Stimulated activated CD4-positive, alpha-beta T cell treated with anti-CD3 and anti-CD28 coated beads, TNF-alpha, amount 100 ng/mL, for 24 hours (primary cell): ENCODE measurements at places on chromosomes 3 and 15.

- DNase-seq: no peak
These were observed 32.1 kb downstream of the SEC62 start for GRCh38 chr3:169998668-169999131.

- DNase-seq: no peak
These were observed 12.8 kb downstream of the KBTBD13 start for GRCh38 chr15:65089206-65089824.

- DNase-seq: no peak
These were observed 56.6 kb upstream of the PRTG start for GRCh38 chr15:55799291-55800212.

DNA sequence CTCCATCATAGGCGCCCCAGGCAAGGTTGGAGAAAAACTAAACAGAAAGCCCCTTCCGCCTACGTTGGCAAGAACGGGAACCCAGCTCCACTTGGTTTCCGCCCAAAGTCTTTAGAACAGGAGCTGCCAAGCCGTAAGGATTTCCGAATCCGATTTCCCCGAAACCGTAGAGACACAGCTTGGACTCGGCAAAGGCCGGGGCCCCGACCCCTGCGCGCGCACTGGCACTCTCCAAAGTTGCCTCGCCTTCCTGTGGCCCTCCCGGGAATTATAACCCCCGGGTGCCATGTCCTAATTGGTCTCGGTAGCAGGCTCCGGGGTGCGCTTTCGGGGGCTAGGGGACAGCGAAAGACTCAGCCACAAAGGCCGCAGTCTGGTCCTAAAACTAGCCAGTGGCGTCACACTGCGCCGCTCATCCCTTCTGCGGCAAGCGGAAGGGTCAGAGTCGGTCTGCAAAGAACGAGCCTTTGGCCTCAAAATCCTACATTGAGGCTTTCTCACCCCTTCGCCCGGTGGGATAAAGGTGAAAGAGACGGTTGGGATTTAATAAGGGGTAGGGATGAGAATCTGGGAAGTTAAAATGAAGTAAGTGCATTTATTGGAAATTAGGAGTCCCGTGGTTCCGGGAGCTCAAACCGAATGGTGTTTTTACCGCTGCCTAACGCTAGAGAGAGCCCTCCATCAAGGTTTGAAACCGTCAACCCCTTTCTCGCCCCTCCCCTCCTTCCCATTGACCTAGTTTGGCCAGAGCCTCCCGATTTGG lies 6.8 kb downstream of the BCL6 start:
- DNase-seq: peak; percentile 54

- DNase-seq: no peak
These were observed 118.0 kb downstream of the CHSY1 start for GRCh38 chr15:101133751-101134261.

- no peak for DNase-seq
These were observed 1136.7 kb downstream of the TUSC7 start for GRCh38 chr3:117846238-117846637.

- DNase-seq: no peak
These were observed 539 bp upstream of the MGLL start for GRCh38 chr3:127822682-127823425.

GRCh38 chr3:107430214-107430995 lies 53.2 kb downstream of the CCDC54 start:
- DNase-seq: no peak

DNA sequence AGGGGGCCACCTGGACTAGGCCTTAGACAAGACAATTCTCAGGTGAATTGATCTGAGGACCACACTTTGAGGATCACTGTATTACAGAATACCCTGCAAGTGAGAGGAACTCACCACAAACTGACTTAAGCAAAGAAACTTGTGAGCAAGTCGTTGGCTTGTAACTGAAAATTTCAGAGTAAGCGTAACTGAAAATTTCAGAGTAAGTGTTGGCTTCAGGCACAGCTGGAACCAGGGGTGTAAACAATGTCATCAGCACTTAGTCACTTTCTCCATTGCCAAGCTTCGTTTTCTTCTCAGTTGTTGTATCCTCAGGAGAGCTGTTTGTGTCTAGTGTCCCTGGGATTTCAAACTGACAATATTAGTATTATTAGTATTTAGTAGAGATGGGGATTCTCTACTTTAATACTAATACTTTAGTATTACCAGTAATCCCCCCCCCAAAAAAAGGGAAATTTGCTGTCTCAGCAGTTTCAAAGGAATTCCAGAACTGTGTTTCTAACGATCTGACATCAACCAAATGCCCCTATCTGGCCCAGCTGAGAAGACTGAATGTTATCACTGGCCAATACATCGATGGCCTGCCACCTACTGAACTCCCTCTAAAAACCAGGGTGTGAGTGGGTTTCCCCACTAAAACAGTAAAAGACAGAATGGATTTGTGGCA lies 474.4 kb downstream of the NTRK3 start:
- no peak for DNase-seq

- no peak for DNase-seq
These were observed 400.7 kb upstream of the TPM1 start for GRCh38 chr15:62641825-62642224.

- DNase-seq: no peak
These were observed 630 bp downstream of the CACNA2D2 start for GRCh38 chr3:50502584-50503423.

DNA sequence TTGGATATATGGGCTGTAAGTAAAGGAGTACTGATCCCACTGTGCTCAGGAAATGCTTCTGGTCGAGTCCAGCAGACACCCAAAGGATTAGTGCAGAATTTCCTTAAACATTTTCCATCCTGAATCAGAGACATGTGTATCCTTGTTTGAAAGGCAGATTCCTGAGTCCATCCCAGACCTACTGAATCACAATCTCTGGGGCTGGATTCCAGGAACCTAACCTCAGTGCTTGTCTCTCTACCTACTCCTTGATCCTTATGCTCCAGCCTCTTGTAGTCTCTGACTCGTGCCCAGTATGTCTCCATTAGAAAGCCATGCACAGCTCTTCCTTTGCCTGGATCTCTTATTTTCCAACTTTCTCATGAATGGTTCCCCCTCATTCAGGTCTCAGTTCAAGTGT lies 585.8 kb downstream of the NLGN1 start:
- no peak for DNase-seq

GRCh38 chr3:119609301-119609700 lies 11.6 kb downstream of the PLA1A start:
- DNase-seq: no peak

DNA sequence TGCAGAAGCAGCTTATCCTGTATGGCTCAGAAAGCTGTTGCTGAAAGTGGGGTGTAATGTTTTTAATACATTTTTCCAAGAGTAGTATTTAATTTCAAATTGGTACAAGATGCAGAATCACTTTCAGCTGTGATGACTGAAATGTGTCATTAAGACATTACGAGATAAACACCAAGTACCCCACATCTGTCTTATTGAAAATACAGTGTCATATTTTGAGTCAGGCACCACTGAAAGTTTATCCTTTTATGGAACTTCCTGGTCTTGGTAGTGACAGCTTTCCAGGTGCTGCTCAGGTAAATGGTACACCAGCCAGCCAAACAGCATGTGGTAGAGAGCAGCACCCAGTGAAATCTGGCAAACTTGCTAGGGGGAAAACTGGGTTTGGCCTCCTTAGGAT lies 16.9 kb downstream of the ASTE1 start:
- DNase-seq: no peak

GRCh38 chr3:32603064-32603463 lies 32.4 kb upstream of the DYNC1LI1 start:
- no peak for DNase-seq

GRCh38 chr3:2826036-2826435 lies 284.1 kb downstream of the IL5RA start:
- DNase-seq: no peak

DNA sequence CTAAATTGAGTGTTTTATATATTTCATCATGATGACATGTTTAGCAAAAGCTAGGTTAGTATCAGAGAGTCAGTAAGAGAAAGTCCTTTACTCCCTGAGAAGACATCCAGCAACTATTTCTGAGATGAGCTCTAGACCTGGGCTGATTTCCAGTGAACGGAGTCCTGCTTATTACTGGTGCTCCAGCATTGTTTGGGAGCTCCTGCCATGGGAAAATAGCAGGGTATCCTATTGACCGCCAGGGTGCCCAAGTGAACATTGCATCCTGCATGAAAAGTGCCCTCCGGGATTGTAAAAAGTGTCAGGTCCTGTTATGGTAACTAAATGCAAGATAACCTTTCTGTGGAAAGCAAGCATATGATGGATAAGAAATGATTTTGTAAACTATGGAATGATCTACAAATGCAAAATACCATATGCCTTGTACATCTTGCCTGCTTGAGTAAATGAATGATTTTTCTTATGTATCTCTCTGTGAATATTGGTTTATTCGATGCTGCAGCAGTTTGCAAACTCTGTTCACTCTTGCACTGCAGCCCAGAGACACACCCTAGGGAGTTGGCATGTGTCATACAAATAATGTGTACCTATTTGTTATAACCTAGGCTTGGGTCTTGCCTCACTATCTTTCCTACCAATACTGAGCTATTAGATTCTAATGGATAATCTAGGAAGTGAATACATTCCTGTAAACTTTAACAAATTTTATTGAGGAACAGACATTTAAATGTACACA lies 96.7 kb downstream of the IL5RA start:
- DNase-seq: no peak

DNA sequence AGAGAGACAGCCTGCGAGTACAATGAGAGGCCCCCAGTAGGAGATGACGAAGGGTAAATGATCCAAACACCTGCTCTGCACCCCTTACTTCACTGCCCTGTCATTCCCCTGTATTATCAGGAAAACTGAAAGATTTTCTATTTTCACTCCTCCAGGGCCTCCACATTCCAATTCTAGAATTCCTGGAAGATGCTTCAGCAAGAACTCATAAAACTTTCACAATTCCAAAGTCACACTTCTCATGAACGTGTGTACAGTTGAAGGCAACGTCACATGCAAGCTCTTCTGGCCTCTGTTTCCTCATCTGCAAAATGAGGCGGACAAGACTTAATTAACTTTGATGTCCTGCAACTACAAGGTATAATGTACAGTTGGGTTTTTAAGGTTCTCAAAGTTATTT lies 62.8 kb upstream of the SPATA12 start:
- no peak for DNase-seq

GRCh38 chr3:175432376-175433025 lies 573.4 kb downstream of the NAALADL2 start:
- no peak for DNase-seq

- no peak for DNase-seq
These were observed 106.3 kb upstream of the RNU6-1 start for GRCh38 chr15:67945951-67946700.

DNA sequence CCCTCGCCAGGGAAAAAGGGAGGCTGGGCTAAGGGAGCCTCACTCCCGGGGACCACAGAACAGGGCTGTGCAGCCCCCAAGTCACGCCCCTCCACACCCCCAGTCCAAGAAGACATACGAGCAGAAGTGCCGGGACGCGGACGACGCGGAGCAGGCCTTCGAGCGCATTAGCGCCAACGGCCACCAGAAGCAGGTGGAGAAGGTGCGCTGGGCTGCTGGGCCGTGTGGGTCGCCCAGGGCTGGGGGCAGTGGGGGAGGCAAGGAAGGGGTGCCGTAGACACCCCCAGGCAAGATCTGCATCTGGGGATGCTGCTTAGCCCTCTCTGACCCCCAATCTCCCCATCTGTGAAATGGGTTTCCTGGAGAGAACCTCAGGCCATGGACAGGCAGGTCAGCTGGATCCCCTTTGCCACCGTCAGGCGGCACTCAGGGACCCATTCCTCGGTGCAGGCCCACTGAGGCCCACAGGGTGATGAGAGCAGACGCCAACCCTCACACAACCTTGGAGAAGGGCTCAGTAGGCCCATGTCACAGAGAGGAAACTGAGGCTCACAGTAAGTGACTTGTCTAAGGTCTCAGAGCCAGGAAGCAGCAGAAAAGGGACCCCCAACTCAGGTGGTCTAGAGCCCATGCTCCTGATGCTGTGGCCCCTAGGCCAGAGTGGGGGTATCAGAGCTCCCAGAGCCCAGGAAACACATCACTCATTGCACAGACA lies 33.7 kb downstream of the PSTPIP1 start:
- DNase-seq: no peak

DNA sequence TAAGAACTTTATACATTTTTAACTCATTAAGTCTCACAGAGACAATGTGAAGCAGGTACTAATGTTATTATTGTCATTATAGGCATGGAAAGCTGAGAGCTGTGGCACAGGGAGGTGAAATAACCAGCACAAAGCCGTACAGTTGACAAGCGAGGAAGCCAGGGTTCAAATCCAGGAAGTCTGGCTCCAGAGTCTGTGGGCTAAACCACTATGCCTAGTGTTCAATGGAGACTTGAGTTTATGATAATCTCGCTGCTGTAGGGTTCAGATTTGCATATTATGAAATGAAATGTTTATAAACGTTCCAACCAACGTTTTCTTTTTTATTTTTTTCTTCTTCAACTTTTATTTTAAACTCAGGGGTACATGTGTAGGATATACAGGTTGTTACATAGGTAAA lies 60.0 kb downstream of the CHST2 start:
- DNase-seq: no peak

- no peak for DNase-seq
These were observed 109.9 kb downstream of the PDCD6IP start for GRCh38 chr3:33908250-33908851.

DNA sequence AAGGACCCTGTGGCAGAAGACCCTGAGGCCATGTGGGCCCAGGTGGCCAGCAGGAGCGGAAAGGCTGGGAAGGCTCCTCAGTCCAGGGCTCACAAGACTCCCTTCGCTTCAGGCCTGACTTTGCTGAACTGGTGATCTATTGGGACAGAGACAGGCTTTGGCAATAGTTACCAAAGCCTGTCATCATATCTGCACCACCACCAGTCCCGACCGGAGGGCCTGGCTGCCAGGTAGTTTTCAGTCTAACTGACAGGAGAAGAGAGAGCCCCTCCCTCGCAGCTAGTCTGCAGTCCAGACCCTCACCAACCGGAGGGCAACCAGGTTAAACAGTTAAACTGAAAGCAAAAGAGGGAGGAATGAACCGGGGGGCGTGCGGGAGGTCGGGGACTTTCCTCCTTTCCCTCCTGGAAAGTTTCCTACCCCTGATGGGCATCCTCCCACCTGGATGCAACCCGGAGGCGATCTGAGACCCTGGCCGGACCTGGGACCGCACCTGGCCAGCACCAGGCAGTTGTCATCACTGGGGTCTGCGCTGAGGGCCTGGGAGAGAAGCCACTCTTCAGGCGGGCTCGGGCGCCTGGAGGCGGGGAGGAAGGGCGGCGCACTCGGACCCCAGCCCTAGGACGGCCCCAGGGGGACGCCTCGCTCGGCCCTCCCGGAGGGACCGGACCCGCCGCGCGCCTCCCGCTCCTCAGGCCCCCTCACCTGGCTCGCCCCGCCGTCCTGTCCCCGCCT lies 435 bp downstream of the RAB27A start:
- no peak for DNase-seq

DNA sequence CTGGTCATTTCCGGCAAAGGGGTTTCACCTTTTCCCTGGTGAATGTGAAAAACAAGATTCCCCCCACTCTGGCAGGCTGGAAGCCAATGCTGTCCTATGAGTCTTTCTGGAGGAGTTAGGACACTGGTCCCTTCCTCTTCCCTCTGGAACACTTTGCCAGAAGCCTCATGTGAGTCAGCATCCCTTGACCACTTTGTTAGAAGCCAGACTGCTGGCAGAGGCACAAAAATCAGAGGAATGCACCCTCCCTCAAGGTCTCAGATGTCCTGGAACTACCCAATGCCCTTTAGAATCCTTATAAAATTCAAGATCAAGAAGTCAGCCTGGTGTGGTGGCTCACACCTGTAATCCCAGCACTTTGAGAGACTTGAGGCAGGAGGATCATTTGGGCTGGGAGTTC lies 26.6 kb downstream of the ITGB5 start:
- DNase-seq: no peak

- DNase-seq: no peak
These were observed 149.9 kb downstream of the SST start for GRCh38 chr3:187520027-187520945.

GRCh38 chr3:10508619-10509260 lies 3.4 kb upstream of the ATP2B2 start:
- DNase-seq: no peak

- no peak for DNase-seq
These were observed 69.1 kb upstream of the CFAP20DC start for GRCh38 chr3:59118928-59119327.
